Mesendoderm (in vitro differentiated cells): ENCODE measurements at places on chromosomes 1 and 21.

DNA sequence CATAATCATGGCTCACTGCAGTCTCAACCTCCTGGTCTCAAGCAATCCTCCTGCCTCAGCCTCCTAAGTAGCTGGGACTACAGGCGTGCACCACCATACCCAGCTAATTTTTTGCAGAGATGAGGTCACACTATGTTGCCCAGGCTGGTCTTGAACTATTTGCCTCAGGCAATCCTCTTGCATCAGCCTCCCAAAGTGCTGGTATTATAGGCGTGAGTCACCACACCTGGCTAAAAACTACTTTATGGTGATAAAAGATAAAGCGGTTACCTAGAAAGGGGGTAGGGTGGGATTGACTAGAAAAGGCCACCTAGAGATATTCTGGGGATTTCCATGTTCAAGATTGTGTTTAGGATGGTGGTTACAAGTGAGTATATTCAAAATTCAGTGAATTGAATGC is 5.0 kb downstream of the TSTD1 start:
- DNase-seq = peak; percentile 68

- DNase-seq = no peak
Measured at GRCh38 chr1:57550092-57550491, 126.2 kb upstream of the DAB1 start.

GRCh38 chr21:28923439-28923975 is 69.2 kb downstream of the LTN1 start:
- no peak for DNase-seq

DNA sequence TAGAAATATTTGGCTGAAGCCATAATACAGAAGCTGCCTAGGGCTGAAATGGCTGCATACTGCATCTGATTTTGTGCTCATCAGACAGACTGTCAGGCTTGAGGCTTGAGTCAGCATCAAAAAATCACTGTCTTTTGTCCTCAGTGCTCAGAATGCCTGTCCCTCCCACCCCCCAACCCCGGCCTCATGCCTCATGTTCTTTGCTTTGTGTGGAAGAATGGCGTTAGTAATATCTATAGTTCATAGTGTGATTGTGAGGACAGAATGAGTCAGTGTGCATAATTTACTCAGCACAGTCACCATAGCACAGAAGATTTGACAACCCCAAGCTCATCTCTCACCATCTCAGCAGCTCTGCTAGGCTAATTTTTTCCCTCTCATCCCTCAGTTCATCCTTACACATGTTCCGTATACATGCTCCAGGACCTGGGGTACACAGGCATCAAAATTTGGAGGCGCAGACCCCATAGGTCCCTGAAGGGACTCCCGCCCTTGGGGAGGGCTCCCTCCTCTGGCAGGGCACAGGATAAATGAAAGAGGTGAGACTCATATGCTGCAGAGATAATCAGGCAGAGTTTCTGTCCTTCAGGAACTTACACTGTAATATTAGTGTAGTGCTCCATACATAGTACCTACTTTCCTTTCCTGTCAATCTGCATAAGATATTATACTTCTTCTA is 159.1 kb upstream of the C8B start:
- DNase-seq = no peak

GRCh38 chr1:53738205-53739108 is 507 bp downstream of the GLIS1 start:
- DNase-seq = no peak

DNA sequence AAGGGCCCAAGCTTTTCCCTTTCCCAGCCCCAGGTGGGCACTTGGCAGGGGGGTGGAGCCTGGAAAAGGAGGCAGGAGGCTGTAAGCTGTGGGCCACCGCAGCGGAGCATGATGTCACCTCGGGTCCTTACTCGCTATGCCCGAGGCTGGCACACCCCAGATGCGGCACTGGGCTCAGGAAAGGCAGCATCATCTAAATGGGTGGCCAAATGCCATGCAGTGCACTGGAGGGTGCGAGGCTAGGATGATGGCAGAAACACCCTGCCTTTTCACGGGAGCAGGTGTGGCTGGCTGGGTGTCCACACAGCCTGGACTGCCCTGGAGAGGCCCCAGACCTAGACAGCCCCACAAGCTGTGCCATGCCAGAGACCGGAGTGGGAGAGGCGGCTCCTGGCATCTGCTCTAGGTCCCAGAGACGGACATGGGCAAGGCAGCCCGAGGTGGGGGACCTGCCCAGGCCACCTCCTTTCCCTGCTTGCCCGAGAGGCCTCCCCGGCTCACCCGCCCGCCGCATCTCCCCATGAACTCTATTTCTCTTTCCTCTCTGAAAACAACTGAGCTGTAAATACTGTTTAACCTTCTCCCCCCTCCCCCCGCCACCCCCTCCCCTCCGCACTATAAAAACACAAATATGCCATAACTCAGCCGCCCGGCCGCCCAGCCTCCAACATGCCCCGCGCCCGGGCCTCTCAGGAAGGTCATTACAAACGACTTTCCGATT is 124.7 kb downstream of the CASZ1 start:
- DNase-seq = no peak

DNA sequence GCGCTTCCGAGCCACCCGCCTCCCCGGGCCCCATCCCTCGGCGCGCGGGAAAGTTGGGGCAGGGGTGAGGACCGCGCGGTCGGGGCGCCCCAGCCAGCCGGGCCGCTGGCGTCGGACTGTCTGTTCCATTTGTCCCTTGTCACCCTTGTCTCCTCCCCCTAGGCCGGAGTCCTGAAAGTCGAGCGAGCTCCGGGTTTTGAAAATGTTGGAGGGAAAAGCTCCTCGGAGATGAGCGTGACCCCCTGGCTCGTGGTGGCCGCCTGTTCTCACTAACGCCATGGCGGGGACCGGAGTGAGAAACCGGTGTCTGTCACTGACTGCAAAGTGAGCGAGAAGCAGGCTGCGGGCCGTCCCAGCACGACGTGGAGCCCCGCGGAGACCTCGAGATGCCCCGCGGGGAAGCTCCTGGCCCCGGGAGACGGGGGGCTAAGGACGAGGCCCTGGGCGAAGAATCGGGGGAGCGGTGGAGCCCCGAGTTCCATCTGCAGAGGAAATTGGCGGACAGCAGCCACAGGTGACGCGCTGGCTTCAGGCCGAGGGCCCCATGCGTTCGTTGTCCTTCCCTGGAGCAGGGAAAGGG is 491 bp downstream of the PER3 start:
- DNase-seq = no peak

DNA sequence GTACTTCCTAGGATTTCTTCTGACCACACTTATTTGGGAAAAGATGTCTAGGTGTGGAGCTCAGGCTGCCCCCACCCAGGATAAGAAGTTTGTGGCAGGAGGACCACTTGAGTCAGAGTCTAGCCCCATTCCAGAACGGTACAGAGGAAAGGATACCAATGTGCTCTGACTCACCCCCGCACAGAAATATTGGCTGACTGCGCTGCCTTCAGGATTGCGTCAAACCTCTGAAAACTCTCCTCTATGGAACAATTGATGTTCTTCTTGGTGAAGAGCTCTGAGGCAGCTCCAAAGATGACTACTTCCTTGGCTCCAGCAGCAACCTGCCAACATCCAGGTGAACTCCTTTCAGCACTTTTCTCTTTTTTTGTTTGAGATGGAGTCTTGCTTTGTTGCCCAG is 11.2 kb downstream of the HMGCL start:
- DNase-seq = no peak

DNA sequence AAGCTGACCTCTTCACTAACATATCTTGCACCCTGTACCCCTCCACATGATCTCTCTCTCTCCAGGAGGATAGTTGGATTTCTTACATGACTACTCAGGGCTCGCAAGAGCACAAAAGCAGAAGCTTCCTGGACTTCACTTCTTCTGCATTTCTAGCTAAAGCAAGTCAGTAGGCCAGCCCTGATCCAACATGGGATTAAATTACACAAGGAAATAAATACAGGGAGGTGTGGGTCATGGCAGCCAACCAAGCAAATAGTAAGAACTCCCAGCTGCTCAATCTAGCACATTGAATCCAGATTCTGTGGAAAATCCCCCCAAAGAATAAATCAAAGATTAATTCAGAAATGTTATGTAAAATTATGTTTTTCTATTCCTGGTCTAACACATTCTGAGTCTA is 33.3 kb downstream of the KLHDC7A start:
- no peak for DNase-seq

DNA sequence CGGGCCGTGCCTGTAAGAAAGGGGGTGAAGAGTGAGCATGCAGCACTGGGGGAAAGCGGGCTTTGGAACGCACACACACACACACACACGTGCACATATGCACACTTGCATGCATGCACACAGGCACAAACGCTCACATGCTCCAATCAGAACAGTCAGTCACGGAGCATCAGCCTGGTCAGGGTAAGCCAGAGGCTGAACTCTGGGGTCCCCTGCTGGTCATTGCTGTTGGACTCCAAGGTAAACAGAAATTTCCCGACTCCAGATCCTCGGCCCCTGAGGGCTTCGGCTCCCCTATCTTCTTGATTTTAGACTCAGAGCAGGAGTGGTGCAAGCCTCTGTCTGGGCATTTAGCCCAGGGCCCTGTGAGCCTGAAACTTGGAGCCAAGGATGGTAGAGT is 54.2 kb downstream of the SYT2 start:
- DNase-seq = peak; percentile 60

- DNase-seq = peak; percentile 73
Measured at GRCh38 chr1:2611031-2611501, 21.8 kb downstream of the MMEL1 start.

GRCh38 chr1:1208713-1209433 is 2.5 kb upstream of the TNFRSF18 start:
- no peak for DNase-seq

- no peak for DNase-seq
Measured at GRCh38 chr1:28170001-28170596, 6.4 kb downstream of the PTAFR start.

- DNase-seq = peak; percentile 41
Measured at GRCh38 chr1:211133393-211133835, 534 bp downstream of the KCNH1 start.

DNA sequence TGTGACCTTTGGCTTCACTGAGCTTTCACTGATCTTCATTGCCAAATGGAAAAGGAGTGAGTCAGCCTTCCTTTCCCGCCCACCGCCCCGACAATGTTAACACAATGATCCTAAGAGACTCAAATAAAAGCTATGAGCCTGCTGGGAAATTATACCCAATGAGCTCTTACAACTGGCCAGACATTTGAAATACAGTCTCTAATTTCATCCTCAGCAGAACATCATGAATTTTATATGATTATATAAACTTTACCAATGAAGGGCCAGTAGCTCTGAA is 252.5 kb downstream of the SIPA1L2 start:
- DNase-seq = peak; percentile 65

DNA sequence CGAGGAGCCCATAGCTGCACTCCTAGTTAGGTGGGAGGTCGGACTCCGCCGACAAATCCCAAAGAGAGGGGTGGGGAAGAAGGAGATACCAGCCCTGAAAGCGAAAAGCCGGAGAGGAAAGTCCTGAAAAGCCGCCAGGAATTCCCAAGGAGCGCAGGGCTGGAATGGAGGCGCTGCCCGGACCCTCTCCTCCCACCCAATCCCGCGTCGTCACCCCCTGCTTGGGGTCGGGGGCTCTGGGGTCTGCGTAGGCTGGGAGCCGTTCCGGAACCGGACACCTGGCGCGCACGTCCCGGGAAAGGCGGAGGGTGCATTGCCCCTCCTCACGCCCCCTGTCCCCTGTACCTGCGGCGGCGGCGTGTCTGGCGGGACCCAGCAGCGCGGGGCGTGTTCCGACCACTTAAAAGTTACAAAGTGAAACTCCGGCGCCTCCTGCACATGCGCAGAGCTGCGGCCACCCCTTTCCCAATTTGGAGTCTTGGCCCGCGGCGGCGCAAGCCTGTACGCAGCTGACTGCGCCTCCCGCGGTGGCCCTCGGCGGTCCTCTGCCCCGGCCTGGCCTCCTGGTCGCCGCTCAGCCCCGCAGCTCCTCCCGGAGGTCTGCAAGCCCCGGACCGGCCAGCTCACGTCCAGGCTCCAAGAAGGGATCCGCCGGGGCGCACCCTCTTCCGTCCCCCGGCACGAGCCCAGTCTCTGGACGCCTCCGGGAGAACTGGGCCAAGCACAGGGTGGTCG is at the start of gene TMEM63A:
TSS of gene TMEM63A (minus strand) at position 422 of the 735 bp plus-strand sequence. CDS start 4,800 bp downstream, outside the sequence.
- DNase-seq = peak; percentile 93

DNA sequence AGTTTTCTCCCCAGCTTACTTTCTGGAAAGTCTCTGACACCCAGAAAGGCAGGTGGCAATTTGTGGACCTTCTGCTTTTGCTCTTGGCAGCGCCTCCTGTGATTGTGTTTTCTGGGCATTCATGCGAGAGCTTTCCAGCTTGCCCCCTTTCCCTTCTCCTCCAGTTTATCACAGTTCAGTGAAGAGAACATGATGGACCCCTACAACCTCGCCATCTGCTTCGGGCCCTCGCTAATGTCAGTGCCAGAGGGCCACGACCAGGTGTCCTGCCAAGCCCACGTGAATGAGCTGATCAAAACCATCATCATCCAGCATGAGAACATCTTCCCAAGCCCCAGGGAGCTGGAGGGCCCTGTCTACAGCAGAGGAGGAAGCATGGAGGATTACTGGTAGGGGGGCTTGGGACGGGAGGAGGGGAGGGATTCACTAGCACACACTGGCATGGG is 24.3 kb upstream of the IKBKE start:
- no peak for DNase-seq

DNA sequence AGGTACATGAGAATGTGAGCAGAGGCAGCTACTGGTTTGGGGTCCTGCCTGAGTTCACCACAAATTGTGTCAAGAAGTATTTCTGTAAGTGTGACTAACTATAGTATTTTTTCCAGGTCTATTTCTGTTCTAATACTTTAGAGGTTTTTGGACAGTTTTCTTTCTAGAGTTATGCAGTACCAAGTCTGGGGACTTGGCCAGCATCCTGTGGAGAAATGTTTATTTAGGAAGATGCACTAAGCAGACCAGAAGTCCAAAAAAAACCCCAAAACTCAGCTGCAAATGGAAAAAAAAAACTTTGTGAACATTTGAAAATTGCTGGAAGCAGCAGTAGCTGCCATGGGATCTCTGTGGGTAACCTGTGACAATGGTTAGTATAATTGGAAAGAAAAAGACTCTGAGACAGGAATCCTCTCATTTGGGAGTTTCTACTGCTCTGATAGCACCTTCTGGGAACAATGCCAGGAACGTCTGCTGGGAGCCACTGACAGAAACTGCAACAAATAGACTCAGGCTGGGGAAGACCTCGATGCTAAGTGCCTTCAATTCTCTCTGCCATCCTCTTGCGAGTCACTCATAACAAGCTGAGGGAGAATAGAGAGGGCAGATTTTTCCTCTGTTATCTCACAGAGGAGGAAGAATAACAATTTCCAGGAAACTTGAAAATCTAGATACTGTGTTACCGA is 37.6 kb downstream of the OR10R2 start:
- DNase-seq = no peak

DNA sequence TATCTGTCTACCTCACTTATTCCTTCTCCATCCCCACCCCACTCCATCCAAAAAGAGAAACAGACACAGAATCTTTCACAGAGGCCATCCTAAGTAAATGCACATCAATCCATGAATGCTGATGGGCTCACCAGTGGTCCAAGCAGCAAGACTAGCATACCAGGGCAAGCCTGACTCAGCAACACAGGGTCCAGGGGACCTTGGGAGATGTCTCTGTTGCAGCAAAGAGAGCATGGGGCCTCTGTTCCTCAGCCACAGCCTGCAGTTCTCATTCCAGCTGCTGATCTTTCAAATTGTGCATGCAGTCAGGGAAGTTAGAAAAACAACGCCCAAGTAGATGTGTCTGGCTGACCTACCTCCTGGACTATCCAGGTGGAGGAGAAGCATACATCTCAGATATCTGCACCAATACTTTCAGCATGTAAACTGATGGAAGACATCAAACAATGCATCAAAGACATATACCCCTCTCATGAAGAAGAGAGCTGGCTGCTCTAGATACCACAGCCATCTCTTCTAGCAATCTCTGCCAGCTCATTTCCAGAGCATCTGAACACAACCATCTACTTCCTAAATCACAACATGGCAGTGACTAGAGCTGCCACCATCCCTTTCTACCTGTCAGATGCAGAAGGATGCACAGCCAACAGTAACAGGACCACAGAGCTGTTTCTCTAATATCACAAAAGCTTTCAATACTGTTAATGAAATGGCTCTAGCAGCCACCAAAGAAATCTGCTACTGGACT is 54.5 kb downstream of the CD34 start:
- DNase-seq = no peak
